ENCODE measurements at places on chromosomes 11 and 22.

DNA sequence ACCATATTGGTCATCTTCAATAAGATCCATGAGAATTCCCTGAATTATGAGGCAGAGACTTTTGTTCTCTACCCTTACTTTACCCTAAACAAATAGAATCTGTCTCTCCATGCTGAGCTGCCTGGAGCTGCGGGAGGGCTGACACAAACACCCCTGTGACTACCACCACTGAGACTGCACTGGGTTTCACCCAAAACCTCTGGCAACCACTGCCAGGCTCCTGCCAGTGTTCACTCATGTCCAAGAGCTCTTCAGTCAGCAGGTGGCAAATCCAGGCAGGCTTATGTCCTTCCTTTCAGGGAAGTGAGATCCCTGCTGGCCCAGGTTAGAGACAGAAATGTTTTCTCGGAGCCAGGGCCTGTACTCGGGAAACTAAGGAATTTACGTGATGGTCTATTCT lies 1105.3 kb downstream of the LRRC4C start:
- DNase-seq, result no peak

GRCh38 chr11:121503051-121503450 lies 50.3 kb upstream of the SORL1-AS1 start:
- no peak for DNase-seq

GRCh38 chr11:106937111-106937510 lies 81.2 kb downstream of the GUCY1A2 start:
- no peak for DNase-seq

DNA sequence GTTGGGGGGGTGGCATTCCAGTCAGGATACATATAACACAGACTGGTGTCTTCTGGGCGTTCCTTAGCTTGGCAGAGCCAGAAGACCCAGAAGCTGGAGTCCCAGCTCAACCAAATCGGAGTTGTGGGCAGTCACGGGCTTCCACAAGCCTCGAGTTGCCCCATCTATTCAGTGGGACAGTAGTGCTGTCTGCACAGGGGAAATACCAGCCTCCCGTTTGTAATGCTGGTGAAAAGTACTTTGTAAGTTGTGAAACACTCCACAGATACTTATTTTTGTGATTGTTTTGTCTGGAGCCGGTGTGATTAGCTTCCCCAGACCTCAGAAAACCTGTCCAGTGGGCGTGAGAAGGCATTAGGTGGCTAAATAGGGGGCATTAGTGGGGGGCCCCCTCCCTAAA lies 13.6 kb downstream of the DGKZ start:
- DNase-seq, result no peak

DNA sequence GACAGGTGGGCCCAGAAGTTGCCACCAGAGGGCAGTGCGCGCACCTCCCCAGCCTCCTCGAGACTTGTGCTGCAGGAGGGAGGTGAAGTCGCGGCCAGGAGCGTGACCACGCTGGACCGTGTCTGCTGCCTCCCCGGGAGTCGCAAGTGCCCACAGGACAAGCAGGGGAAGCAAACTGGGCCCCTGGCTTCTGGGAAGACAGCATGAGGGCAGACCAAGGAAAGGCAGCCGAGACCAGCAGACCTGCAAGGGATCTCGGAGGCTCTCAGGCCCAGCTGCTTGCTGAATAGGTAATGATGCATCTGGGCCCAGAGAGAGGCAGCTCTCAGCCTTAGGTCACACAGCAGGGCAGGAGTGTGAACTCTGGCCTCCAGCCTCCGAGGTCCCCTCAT lies 17.0 kb upstream of the IL2RB start:
- peak; percentile 67 for DNase-seq
